NCI-H524 treated with DMSO at 0.1 percent for 48 hours (cell line): ENCODE measurements at places on chromosomes 2 and 18.

GRCh38 chr2:142973822-142974207 lies 96.4 kb downstream of the KYNU start:
- no peak for DNase-seq

DNA sequence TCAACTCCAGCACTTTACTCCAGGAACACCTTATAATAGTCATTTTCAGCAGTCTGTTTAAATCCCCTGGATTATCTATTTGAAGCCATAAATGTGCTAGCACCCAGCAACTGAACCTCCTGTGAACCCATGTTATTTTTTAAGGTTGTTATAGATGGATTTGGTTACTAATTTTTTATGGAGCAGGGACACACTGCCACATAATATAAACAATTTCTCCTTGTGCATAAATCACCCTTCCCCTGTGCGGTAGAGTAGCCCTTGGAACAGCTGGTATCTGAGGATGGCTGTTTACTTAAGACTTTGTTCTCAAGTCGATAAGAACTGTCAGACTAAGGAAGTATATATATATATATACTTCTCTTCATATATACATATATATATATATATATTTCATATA lies 367.4 kb downstream of the EPHA4 start:
- peak; percentile 76 for DNase-seq

DNA sequence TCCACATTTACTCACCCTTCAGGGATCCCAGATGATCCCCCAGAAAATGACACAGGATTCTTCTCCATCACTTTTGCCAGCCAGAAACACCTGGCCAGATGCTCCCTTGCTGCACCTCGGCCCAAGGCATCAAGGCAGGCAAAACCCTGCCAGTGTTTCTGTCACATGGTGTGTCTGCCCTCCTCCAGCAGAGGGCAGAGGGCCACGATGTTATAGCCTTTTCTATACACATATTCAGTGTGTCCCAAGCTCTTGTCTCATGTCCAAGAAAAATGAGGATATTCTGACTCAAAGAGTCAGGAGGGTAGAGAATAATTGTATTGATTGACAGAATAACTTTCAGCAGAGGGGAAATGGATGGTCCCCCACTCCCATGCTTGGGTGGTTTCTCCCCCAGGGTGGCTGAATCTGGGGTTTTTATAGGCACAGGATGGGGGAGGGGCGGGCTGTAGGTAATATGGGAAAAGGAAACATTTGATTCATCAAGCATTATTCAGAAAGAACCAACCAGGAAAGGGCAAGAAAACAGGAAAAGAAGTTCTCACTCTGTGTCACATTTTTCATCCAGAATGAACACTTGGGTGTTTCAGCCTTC lies 933.9 kb downstream of the TRIB2 start:
- DNase-seq: no peak

DNA sequence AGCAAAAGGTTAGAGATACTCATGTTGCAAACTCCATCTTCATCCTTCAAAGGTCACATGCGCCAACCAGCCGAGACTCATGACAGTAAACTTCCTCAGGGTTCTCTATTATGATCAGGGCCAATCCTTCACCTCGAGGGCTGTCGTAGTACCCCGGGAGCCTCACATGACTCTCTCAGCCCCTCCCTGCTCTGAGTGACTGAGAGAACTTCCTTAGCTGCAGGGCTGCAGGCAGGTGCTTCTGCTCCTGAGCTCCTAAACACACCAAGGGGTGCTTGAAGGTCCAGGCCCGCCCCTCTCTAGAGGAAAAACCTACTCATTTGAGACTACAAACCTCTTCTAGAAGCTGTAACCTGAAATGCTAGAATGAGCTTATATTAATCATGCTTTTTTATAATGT lies 48.2 kb downstream of the LONRF2 start:
- DNase-seq: no peak

DNA sequence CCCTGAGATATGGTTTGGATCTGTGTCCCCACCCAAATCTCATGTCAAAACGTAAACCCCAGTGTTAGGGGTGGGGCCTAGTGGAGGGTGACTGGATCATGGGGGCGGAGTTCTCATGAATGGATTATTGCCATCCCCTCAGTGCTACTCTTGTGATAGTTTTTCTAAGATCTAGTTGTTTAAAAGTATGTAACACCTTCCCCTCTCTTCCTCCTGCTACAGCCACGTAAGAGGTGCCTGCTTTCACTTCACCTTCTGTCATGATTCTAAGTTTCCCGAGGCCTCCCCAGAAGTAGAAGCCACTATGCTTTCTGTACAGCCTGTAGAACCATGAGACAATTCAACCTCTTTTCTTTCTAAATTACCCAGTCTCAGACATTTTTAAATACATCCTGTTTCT lies 16.9 kb downstream of the PUM2 start:
- no peak for DNase-seq

DNA sequence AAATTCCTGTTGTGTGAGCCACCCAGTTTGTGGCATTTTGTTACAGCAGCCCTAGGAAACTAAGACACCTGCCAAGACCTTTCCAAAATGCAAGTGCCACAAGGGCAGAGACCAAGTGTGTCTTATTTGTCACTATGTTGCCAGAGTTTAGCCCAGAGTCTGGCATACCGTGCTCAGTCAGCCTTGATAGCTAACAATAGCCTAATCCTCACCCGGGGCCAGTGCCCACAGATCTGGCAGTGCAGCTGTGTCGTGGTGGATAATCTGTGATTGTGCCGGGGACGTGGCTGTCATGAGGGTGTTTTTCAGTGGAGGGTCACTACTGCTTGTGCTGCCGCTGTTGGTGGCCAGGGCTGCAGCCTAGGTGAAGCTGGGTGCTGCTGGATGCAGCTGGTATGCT lies 53.5 kb downstream of the MEP1B start:
- DNase-seq: no peak

DNA sequence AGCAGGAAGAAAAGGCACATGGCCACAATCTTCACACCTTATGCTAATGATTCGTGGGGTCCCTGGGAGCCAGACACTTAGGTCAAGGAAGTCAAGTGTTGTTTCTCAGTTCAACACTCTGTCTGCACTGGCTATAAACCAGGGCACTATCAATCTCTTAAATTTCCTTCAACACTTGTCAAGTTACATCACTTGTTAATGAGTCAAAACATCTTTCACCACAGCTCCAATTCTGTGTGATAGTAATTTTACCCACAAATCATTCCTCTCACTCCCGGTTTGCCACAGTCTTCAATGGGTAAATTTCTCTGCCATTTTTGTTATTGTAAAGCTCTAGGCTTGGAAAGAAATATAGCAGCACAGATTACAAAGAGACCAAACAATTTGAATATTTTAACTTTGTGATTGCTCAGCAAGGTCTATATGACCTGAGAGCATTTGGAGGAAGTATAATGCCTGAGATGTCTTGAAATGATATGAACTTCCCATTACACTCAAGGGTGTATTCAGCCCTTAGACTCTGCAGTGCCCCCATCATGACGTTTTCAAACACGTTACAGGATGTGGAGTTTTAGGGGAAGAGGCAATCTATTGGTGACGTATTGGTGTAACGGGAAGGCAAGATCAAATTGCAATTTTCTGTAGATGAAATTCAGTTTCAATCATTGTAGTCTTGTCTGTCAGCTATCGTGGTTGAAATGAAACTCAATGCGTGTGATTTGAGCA lies 78.7 kb downstream of the ICOS start:
- DNase-seq: no peak

DNA sequence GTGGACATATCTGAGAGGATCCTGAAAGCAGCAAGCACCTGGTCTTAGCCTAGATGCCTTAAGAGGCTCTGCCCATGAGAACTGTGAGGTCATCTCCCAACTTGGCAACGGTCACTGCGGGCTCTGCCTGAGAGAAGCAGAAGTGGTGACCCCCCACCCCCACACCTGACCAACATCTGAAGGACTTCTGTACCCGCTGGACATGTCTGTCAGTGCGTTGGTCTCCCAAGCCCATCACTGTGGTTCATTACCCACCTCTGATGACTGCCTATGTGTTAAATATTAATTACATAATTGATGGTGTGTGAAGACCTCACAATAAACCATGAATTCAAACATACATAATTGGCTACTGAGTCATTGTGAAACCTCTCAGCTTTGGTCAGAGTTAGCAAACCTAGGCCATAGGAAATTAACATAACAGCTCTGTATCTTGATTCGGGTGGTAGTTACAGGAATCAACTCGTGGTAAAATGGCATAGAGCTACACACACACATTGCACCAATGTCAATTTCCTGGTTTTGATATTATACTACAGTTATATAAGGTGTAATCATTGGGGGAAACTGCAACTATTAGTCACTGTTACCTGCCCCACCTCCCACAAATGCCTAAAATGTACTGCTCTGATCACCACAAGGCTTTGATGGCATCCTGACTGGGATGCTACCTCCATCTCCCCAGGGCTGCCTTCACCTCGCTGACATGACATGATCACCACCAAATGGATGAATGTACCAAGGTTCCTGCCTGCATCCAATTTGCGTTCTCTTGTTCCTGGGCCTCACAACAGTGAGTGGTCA lies 4.3 kb upstream of the GALNT1 start:
- no peak for DNase-seq

- DNase-seq: no peak
These were observed 119.5 kb downstream of the MAP3K20 start for GRCh38 chr2:173195100-173195499.

DNA sequence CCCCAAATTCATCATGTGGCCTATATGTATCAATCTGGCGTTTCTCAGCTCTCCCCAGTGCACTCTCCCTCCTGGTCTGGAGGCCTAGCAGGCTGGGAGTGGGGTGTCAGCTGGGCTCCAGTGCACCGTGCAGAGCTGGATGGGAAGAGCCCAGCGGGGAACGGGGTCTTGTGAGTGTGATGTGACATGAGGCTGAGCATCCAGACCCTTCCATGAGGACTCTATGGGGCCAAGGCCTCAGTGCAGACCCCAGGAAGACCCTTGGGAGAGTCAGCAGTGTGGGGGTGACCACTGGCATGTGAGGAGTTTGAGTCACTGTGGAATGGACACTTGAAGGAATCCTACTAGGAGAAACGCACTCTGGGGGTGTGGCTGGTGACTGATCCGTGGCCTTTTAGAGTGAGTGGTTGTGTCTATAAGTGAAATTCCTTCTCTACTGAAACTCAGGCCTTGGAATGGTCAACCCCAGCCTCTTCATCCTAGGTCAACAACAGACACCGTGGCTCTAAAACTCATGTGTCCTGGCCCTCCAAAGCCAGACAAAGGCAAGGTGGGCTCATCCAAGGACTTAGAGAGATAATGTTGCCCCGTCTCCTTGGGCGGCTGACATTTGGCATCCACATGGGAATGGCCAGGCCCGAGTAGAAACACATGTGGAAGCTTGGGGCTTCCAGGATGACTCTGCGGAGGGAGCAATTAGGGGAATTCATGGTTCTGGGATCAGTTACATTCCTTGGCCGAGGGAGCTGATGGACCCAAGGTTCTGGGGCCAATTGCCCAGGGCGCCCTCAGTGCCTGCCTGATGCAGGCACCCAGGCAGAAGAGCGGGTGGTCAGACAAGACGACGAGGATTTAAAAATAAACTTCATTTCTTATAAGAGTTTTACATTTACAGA lies 156.0 kb upstream of the TWIST2 start:
- DNase-seq: no peak

DNA sequence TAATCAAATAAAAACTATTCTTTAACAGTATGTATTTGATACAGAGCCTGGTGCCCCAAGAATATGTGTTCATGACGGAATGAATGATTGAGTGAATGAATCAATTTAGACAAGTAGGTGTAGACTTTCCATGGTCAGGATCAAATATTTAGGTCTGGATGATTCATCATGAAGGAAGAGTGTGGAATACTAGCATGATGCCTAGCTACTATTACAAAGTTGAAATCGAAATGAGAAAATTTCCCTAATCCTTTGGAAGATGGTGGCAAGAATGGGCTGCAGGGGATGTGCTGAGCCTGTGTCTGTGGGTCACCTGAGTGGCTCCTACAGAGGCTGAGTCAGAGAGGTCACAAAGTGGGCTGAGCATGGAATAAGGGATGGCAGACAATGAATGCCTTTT lies 3.1 kb upstream of the MALT1 start:
- no peak for DNase-seq

- no peak for DNase-seq
These were observed 51.5 kb downstream of the UGP2 start for GRCh38 chr2:63893163-63893562.

GRCh38 chr2:71060871-71061270 lies 7.6 kb upstream of the NAGK start:
- no peak for DNase-seq

GRCh38 chr18:31723639-31723989 lies 37.1 kb downstream of the SLC25A52 start:
- no peak for DNase-seq

DNA sequence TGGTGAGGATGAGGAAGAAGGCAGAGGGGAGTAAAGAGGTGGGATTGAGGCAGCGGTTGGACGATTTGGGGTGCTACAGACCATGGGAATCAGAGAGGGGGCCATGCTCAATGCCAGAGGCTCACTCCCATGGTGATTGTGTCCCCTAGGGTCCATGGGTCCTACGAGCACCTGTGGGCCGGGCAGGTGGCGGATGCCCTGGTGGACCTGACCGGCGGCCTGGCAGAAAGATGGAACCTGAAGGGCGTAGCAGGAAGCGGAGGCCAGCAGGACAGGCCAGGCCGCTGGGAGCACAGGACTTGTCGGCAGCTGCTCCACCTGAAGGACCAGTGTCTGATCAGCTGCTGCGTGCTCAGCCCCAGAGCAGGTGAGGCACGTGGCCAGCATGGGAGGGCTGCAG lies 5.2 kb downstream of the CAPN10 start:
- no peak for DNase-seq

- DNase-seq: no peak
These were observed 95.2 kb upstream of the CD302 start for GRCh38 chr2:159892990-159893810.

GRCh38 chr2:2507417-2507997 lies 176.4 kb upstream of the MYT1L start:
- no peak for DNase-seq

GRCh38 chr2:180540761-180541160 lies 439.6 kb upstream of the UBE2E3 start:
- no peak for DNase-seq

GRCh38 chr2:36140391-36140790 lies 215.2 kb upstream of the CRIM1 start:
- DNase-seq: no peak

- no peak for DNase-seq
These were observed 365.5 kb upstream of the SYT4 start for GRCh38 chr18:43642727-43643330.

DNA sequence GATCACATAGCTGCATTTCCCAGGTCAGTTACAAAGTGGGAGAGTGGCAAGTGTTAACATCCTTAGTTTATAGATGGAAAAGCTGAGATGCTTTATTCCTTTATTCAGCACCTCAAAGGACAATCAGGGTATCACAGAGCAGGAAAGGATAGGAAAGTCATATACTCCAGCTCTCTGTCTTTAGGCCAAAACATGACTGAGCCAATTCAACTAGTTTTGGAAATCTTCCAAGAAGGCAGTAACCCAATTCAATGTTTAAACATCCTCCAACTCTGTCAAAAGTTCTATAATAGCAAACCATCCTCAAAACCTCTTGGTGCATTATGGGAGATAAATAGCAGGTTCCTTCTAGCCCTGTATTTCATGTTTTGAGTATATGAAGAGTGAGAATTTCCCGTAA lies 25.2 kb downstream of the CASP8 start:
- DNase-seq: no peak
